ENCODE measurements at places on chromosomes 1 and 21.

- no peak for DNase-seq
Measured at GRCh38 chr1:226581650-226582330, 33.2 kb downstream of the STUM start.

GRCh38 chr1:165882168-165882837 lies 54.9 kb downstream of the UCK2 start:
- no peak for DNase-seq

DNA sequence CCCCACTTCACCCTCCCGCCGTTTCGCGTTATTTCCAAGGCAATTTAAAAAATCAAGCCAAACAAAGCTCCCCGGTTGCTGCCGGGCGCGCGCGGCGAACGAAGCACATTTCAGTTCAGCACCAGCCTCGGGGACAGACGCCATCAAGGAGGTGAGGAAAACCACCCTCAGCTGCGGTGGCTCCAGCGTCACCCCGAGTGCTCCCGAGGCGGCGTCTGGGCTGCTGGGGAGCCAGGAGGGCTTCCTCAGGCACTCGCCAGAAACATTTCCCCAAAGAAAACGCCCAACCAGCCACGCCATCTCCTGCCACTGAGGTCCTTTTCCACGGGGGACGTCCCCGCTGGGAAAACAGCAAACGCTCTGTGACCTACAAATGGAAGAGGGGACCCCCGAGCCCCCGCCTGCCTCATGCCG lies 623 bp downstream of the GNG4 start:
- no peak for DNase-seq

- DNase-seq = no peak
Measured at GRCh38 chr1:2277741-2278488, 49.8 kb downstream of the SKI start.

GRCh38 chr1:231192620-231193163 lies 30.8 kb downstream of the TRIM67 start:
- DNase-seq = no peak

DNA sequence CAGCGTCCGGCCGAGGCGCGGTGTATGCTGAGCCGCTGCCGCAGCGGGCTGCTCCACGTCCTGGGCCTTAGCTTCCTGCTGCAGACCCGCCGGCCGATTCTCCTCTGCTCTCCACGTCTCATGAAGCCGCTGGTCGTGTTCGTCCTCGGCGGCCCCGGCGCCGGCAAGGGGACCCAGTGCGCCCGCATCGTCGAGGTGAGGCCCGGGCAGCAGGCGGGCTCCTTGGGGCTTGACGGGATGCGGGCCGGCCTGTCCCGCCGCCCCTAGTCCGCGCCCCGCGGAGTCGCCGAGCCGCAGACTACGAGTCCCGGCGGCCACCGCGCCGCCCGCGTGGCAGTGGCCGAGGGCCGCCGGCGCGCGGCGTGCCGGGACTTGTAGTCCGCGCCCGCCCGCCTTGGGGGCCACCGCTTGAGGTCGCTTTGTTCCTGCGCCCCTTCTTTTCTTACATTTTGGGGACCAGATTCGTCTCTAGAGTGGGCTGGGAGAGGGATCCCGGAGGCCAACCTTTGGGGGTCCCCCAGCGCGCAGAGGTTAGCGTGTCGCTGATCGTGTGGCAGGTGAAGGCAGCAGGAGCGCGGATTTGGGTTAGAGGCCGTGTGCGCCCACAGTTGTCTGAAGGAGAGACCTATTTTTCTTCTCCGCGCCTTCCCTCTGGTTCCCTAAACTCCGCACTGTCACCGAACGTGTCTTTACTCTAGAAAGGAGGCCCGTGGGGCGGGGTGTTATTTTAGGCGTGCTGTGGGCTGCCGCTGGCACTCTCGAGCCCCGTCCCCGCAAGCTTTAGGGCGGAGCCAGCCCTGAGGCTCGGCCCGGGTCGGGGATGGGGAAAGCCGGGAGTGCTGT lies 553 bp downstream of the CMPK1 start:
- peak; percentile 31 for DNase-seq

DNA sequence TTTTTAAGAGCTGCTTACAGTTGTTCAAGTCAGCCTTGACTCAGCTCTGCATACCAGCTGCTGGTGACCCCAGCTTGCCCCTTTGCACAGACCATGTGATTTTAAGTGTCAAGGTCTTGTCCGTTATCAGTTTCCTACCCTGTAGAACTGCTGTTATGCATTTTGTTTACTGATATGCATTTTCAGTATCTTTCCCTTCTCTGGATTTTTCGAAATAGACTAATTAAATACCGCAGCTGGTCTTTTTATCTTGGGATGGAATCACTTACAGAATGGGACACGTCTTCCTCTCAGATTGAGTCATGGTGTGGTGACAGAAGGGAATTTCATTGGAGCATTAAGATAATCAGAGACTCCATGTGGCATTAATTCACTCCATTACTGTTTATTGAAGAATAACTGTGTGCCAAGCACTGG lies 145.6 kb downstream of the FMN2 start:
- no peak for DNase-seq

GRCh38 chr1:240152611-240153297 lies 61.1 kb downstream of the FMN2 start:
- no peak for DNase-seq

DNA sequence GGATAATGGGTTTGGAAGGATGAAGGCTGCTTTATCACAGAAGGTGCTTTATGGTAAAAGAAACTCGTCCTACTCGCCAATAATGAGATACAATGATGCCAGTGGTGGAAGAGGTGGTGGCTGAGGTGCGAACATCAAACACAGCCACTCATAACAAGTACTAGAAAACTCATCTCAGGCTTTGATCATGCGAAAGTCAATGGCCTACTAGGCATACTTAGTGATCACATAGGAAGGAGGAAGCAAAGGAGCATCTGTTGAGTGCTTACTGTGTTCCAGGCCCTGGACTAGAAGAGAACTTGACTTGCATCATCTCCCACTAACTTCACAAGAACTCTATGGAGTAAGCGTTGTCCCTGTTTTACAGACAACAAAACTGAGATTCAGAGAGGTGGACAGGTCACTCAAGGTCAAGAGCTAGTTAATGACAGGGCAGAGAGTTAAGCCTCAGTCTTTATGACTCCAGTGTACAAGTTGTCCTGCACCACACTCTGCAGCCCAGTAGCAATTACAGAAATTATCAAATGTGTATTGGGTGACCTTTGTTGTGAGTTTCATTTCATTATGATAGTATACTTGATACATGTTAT lies 33.6 kb downstream of the RUNX1 start:
- no peak for DNase-seq

GRCh38 chr1:198741744-198742143 lies 102.9 kb downstream of the PTPRC start:
- DNase-seq = no peak

GRCh38 chr21:33883118-33883517 lies 32.5 kb downstream of the ATP5PO start:
- no peak for DNase-seq

GRCh38 chr1:26190373-26190987 lies at the start of gene CATSPER4:
Gene CATSPER4 (plus strand): TSS chr1:26190602. CDS start chr1:26190628, 26 bp downstream.
- no peak for DNase-seq

DNA sequence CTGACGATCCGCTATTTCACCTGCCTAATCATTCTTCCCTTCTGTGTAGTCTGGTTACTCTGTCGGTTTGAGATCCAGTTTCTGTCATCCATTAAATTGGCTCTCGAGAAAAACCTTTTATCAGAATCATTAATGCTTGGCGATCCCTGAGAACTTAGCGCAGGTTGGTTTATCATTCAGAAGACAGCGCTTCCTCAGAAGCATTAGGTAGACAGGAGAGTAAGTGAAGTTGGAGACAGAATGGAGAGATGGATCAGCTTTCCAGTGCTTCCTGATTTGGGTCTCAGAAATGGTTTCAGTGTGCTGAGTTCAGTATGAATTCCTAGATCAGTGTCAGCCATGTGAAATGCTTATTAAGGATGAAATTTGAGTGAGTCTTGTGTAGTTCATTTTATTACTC lies 1.3 kb downstream of the USP1 start:
- no peak for DNase-seq

DNA sequence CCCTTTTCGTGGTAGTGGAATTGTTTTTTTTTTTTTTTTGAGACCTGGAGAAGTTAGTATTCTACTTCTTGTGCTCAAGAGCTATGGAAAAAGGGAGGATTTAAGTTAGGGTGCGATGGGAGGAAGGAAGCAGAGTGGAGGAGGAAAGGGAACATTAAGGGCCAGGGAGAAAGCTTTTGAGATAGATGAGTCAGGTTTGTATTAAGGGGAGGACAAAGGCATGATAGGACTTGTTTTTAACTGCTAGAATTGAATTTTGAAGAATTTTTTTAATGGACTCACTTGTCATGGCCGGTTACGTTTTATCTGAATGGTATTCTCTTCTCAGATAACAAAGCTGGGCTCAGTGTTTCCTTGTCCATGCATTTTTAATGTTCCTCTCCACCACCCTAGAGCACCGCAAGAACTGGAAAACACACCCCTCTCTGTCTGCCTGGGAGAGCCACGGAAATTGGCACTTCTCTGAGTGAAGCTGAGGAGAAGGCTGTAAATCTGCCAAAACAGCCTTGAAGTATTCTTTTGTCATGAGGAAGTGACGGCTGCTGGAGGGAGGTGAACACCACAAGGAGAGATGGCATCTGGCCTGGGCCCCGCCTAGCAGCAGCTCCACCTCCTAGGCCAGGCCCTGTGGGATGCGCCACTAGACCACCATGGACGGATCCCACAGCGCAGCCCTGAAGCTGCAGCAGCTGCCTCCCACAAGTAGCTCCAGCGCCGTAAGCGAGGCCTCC lies 3.5 kb downstream of the NIPAL3 start:
- DNase-seq = no peak

Data from SHP77 treated with DMSO at 0.1 percent for 48 hours (cell line).